Right lobe of liver (tissue), 6 donors: ENCODE measurements at places on chromosomes 12 and 14. TPM values are rescaled to one million over a fixed set of nuclear protein-coding genes. Genes with fewer than 3 reads are reported as not detected.

DNA sequence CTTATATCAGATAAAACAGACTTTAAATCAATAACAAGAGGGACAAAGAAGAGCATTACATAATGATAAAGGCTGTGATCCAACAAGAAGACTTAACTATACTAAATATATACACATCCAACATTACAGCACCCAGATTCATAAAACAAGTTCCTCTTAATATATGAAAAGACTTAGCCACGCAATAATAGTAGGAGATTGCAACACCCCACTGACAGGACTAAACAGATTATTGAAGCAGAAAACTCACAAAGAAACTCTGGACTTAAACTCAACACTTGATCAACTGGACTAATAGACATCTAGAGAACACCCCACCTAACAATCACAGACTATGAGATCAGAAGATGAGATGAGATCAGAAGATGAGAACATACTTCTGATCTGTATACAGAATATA is 5.7 kb upstream of the CLEC14A start:
- DNase-seq, result no peak

- DNase-seq, result no peak
Measured at GRCh38 chr14:32666308-32666707, 272.4 kb upstream of the NPAS3 start.

GRCh38 chr12:78981-79380 is 12.4 kb downstream of the IQSEC3 start:
- DNase-seq, result no peak

- no peak for DNase-seq
Measured at GRCh38 chr12:114192013-114192412, 213.9 kb downstream of the TBX5 start.

DNA sequence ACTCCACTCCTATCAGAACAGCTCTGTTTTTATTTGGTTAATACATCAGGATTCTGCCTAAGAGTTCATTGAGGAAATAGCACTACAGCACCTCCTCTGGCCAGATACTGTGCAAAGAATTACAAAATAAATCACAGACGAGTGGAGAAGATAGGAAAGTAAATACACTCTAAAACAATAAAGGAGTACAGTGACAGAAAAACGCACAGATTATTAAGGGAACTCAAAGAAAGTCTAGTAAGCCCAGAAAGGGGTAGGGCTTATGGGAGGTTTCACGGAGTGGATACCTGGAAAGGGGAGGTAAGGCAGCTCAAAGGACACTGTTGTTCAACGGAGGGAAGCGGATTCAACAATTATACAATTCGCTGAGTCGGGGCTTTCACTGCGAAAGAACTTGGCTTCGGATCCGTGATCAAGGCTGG is 5.5 kb downstream of the OR10AD1 start:
- DNase-seq, result no peak

GRCh38 chr14:38125481-38126037 is 82.1 kb upstream of the SSTR1 start:
- peak; percentile 45 for DNase-seq

Gene CPNE6
- total RNA-seq, result 0.12 TPM

DNA sequence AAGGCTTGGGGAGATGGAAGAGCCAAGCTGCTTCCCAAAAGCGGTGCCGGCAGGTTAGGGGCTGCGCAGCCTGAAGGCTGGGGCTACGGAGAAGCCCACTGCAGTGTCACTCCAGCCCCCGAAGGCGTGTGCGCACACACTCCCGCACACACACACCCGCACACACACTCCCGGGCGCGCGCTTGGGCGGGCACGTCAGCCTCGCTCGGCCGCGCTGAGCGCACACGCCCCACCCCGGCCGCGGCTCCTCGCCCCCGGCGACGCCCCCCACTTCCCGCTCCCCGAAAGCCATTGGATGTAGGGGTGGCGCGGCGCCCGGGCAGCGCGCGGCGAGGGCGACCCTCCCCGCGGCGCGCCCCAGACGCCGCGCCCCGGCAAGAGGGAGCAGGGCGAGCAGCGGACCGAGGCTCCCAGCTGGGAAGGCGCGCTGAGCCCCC is at the start of gene KCNK10:
TSS of gene KCNK10 (minus strand) at position 184 of the 437 bp plus-strand sequence. CDS start 471 bp downstream, outside the sequence.
- DNase-seq, result no peak

- no peak for DNase-seq
Measured at GRCh38 chr14:96221109-96221650, 16.5 kb downstream of the BDKRB2 start.

DNA sequence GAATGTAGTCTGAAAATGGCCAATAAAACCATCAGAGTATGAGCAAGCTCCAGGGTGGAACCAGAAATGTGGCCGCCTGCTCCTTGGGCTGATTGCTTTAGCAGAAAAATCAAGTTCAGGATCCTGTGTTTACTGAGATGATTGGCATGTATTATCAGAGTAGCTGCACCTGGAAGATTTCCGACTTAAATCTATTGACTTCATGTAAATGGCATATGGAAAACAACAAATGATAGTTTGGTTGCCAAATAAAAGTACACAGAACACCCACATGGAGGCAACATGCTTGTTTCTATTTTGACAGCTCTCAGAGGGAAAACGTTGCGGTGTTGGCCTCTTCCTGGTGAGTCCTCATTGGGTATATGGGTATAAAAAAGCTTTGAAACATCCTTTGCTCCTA is 31.3 kb downstream of the SOCS2 start:
- no peak for DNase-seq

Gene SSTR1
- 8.0 TPM for total RNA-seq

Gene CEBPE
- 0.13 TPM for total RNA-seq

Gene SDR9C7
- not detected for total RNA-seq

GRCh38 chr12:110661337-110661972 is 27.5 kb downstream of the HVCN1 start:
- DNase-seq, result no peak

Gene BATF
- total RNA-seq, result 0.24 TPM

- DNase-seq, result no peak
Measured at GRCh38 chr12:29743077-29743476, 40.7 kb downstream of the TMTC1 start.

Gene IRF9
- total RNA-seq, result 66.6 TPM
